GM13977 (cell line): ENCODE measurements at places on chromosomes 1 and 21.
A peak's percentile ranks its signal among the peaks of the same experiment; 100 is the strongest.

- no peak for DNase-seq
Measured at GRCh38 chr1:39562886-39563285, 13.7 kb downstream of the PABPC4 start.

- no peak for DNase-seq
Measured at GRCh38 chr1:5865056-5865455, 127.2 kb downstream of the NPHP4 start.

DNA sequence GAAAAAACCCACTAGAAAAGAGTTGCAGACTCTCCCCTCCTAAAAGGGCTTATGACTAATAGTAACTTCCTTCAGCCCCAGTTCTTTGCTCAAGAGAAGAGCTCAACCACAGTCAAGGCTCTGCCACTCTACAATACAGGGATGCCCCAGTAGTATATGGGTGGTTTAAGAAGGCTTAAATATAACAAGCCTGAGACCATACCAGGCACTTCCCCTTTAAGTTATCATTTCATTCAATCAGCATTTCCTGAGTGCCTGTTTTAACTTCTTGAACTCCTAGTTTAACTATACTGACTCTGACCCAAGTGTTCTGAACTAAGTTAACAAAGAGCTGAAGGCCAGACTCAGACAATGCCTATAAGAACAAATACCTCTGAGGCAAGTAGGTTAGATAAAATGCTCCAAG lies 19.8 kb downstream of the PRPF38A start:
- DNase-seq, result no peak

- DNase-seq, result peak; percentile 86
Measured at GRCh38 chr1:218284917-218285635, at the start of gene RRP15. TSS of gene RRP15 (plus strand) at chr1:218285293. CDS start at chr1:218285317, 24 bp downstream.

DNA sequence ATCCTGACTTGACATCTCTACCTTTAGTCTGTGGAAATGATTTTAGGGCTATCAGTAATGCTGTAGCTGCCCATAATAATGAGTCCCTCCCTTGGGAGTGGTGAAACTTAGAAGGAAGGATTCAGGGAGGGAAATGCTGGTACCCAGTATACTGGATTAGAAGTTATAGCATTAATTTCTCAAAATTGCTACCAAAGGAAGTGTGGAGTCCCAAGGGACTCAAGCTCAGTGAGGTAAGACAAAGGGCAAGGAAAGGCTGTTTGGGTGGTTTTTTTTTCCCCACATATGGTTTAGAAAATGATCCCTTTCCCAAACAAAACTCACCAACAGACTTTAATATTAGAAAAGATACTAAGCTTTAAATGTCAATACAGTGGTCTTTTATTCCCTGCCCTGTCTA lies 99.9 kb downstream of the CD247 start:
- no peak for DNase-seq

GRCh38 chr1:55143684-55144083 lies 71.5 kb downstream of the USP24 start:
- DNase-seq, result no peak

DNA sequence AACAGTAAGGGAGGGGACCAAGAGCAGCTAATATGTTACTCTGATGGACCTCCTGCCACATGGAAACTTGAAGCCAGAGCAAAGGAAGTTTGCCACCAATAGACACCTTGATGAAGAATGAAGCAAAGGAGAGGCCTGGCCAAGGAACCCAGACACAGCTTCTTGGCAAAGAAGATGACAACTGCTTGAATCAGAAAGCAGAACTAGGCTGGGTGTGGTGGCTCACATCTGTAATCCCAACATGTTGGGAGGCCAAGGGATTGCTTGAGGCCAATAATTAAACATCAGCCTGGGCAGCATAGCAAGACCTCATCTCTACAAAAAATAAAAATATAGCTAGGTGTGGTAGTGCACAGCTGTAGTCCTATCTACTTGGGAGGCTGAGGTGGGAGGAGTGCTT lies 31.7 kb upstream of the CAPZB start:
- DNase-seq, result no peak

- no peak for DNase-seq
Measured at GRCh38 chr1:26181586-26182382, 4.5 kb downstream of the CNKSR1 start.

GRCh38 chr1:29736582-29737188 lies 500.4 kb downstream of the PTPRU start:
- DNase-seq, result no peak

- peak; percentile 89 for DNase-seq
Measured at GRCh38 chr1:153598309-153599172, 14.4 kb downstream of the S100A16 start.

GRCh38 chr1:46394108-46394871 lies at the start of gene FAAH:
TSS of gene FAAH (plus strand) at chr1:46394317. CDS start at chr1:46394349, 32 bp downstream.
- DNase-seq, result peak; percentile 24

- DNase-seq, result no peak
Measured at GRCh38 chr1:174160603-174161002, 1.3 kb downstream of the RABGAP1L start.

GRCh38 chr1:59092126-59092525 lies 204.8 kb upstream of the FGGY start:
- no peak for DNase-seq

GRCh38 chr1:180909005-180909414 lies 3.7 kb upstream of the KIAA1614 start:
- peak; percentile 29 for DNase-seq

DNA sequence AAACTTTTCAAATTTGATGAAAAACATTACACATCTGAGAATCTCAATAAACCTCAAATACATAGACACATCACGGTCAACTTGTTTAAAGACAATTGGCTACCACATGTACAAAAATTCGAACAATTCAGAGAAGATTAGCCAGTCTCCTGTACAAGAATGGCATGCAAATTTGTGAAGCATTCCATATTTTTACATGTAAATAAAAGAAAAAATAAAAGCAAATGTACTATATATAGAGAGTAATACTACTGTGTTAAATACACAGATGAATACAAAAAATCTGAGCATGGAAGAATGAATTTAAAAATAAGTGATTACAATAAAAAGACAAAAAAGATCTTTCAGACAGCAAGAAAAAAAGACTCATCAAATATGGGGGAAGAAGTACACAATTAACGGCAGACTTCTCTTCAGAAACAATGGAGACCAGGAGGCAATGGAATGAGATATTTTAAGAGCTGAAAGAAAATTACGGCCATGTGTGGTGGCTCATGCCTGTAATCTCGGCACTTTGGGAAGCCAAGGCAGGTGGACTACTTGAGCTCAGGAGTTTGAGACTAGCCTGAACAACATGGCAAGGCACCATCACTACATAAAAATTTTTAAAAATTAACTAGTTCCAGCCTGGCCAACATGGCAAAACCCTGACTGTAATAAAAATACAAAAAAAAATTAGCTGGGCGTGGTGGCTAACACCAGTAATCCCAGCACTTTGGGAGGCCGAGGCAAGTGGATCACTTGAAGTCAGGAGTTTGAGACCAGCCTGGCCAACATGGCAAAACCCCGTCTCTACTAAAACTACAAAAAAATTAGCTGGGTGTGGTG lies 23.2 kb downstream of the HAX1 start:
- no peak for DNase-seq

GRCh38 chr21:35111321-35111930 lies 62.3 kb upstream of the RUNX1 start:
- DNase-seq, result no peak

GRCh38 chr1:82044111-82044510 lies 243.4 kb downstream of the ADGRL2 start:
- DNase-seq, result no peak

DNA sequence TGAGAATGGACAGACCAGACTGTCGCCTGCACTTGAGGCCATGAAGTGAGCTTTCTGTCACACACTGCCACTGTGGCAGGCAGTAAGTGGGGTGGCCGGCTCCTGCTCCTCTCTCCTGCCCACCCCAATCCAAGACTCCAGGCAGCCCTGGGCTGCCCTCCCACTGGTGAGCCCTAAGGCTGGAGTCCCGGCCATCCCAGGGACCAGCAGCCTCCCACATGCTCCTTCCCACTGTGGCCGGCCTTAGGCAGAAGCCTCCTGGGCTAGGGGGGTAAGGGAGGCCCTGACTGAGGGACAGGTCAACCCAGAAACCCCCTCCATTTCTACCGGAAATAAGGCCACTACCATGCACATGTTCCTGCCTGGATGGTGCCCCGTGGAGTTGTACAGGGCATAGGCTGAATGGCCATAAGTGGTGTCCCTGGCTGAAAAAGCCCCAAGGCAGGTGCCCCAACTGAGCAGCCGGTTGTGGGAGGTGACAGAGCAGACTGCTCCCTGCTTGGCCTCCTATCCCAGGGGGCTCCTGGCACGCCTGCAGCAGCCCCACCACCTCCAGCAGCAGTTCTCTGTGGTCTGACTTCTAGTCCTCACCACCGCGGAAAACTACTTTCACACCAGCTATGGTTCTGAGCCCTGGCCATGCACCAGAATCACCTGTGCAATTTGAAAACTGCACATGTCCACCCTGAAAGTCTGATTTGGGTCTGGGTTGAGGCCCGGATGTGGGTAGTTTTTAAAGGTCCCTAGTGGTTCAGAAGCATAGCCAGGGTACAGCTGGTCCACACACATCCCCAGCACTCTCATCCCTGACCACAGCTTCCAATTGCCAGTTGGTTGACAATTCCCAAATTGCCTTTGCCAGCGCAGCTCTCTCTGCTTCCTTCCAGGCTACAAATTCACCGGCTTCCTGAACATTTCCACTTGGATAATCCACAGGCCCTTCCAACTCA lies 1.6 kb upstream of the ARTN start:
- DNase-seq, result no peak

DNA sequence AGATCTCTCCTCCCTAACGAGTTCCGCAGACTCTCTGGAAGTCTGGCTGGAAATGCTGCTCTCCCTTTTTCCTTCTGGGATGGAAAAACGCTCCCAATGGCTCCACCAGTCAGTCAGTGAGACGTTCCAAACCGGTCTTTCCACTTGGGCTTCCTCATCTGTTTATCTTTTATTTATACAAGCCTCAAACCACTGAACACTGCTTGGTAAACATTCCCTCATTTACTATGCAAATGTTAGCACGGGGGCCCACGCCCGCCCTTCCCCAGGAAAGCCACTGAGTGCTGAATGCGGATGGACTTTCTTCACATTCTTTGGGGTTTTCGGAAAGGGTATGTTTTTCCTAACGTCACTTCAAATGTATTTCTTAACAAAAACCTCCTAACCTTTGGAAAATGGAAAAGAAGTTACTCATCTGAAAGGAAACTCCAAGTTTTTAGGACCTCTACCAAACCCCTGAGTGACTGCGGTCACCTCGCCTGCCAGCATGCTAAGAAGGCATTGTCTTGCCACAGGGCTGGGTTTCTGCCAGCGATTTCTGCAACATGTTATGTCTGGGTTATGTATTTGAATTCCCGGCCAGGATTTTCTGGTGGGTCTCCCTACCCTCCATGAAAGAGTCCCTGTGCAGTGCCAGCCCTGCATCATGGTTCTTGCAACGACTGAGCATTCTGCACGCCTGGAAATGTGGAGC lies 14.0 kb upstream of the UMODL1 start:
- no peak for DNase-seq

- DNase-seq, result peak; percentile 50
Measured at GRCh38 chr1:92538413-92539061, 51.8 kb upstream of the GFI1 start.

DNA sequence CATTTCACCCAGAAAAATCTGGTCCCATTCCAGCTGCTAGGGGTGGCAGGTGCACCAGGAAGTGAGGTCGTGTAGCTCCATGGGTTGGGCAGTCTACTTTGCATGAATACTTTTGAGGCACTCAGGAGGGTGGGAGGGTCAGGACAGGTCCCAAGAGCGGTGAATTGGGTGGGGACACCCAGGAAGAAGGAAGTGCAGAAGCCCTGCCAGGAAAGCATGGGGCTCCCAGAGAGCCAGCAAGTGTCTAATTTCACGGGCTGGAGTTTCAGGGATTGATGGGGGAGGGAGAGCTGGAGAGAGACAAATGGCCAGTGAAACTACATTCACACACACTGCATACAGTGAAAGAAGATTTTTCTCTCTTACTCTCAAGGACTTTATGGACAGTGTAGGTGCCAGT lies 137.8 kb downstream of the GALNT2 start:
- DNase-seq, result no peak

DNA sequence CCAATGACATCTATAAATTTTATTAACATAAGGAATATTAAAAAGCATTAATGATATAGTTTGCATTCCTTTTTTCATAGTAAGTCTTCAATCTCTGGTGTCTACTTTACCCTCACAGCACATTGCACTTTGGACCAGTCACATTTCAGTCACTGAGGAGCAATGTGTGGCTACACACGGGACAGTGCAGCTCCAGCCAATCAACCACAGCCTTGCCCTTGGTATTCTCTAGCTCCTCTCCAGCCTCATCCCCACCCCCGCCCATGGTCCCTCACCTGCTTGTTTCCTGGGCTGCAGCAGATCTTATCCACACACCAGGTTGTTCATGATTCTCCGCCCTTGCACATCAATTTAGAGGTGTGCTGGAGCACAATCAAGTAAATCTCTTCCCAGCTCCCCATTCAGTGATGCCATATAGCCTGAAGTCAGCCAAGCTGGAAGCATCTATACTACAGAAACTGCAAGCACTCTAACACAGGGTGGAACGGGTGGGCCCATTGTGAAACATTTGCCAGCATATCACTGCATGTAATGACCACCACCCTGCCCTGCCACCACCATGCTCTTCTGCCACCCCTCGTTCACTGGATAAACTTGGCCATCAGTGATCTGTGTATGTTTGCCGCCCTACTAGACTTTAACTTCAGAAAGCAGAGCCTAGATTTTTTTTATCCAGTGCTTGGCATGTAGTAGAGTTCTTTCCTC lies 93.0 kb upstream of the SLC44A3 start:
- no peak for DNase-seq

DNA sequence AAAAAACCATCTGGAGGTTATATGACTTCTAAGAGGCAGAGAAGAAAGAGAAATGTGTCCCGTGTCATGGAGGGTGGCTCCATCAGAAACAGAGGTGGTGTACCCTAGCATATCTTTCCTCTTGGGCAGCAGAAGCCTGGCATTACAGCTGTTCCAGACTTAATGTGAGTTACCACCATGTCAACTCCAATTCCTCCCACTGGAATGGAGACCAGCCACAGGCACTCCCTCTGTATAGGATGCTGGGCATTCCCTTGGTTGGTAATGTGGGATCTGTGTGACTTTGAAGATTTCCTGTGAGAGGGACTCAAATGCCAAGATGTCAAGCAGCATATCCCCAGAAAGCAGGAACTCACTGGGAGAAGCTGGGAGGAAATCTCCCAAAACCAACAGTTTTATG lies 77.1 kb upstream of the COG2 start:
- no peak for DNase-seq

- no peak for DNase-seq
Measured at GRCh38 chr1:168906367-168906766, 177.4 kb upstream of the DPT start.

DNA sequence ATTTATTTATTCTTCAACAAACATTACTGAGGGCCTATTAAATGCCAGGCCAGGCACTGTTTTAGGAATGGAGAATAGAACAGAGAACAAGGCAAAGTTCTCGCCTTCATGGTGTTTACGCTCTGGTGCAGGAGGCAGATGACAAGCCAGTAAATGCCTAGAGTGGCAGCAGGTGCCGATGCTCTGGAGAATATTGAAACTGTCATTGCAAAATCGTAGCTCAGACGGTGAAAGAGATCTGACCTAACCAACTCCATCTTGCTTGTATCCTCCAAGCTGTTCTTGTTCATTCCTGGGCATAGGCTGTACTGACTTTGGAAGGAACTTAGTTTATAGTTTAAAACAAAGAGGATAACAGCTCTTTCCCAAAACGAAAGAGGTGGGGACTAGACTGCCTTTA lies 13.5 kb upstream of the ENO1 start:
- DNase-seq, result no peak
